ENCODE measurements at places on chromosomes 12 and 14.
A peak's percentile ranks its signal among the peaks of the same experiment; 100 is the strongest.

GRCh38 chr14:69483765-69484443 is 624 bp upstream of the PLEKHD1 start:
- no peak for DNase-seq

DNA sequence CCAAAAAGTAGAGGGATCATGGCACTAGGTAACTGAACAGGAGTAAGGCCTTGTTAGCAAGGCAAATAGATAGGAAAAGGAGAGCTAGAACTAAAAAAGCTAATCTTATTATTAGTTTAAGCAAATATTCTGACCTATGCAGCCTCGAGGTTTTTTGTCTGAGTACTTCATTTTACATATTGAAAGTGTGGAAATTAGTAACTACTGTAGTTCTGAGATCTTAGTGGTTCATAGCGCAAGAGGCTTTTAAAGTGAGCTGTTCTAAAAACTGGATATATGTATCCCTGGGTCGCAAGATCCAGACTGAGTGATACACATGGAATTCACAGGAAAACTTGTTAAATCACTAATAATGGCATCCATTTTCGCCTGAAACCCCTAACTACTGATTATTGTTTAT is 411.0 kb upstream of the SOX5 start:
- DNase-seq, result no peak

DNA sequence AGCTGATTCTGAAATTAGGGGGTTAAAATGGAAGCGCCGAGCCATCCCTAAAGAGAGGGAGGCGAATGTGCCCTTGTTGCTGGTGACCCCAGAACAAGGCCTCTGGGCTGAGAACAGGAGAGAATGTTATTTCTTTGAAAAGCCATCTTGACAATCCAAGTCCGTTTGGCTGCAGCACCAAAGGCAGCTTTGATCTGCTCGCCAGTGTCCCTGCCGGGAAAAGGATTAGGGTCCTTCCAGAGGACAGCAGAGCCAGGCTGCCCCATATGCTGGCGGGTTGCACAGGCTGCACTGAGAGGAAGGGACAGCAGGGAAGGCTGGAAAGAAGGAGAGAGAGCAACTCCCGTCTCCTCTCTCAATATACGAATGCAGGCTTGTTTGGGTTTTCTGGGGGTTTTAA is 141.7 kb downstream of the TMEM132C start:
- DNase-seq, result no peak

DNA sequence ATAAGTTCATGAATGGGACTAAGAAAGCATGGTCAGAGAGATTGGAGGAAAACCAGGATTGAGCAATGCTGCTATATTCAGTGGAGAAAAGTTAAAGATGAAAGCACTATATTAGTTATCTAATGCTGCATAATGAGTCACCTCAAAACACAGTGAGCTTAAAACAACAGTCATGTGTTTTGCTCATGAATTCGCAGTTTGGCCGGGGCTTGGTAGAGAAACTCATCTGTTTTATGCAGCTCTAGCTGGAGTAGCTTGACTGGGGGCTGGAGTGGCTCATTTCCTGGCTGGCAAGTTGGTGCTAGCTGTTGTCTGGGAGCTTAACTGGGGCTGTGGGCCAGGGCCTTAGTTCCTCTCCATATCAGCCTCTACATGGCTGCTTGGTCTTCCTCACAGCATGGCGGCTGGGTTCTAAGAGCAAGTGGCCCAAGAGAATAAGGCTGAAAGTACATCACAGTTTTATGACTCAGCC is 90.1 kb downstream of the ADCK1 start:
- DNase-seq, result no peak

GRCh38 chr14:66037361-66037760 is 448.8 kb upstream of the CCDC196 start:
- DNase-seq, result no peak

- DNase-seq, result no peak
These were observed 377.6 kb downstream of the FLRT2 start for GRCh38 chr14:85907536-85907935.

DNA sequence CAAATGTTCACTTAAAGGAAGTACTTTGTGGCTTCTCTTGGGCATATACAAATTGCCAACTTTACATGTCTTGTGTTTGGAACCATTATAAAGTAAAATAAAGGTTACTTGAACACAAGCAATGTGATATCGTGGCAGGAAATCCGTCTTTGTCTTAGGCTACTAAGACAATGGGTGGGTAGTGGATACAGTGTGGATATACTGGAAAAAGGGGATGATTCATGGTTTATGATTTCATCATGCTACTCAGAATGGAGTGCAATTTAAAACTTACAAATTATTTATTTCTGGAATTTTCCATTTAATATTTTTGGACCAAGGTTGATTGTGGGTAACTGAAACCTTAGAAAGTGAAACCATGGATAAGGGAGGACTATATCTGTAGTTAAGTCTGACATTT is 48.4 kb downstream of the MYRFL start:
- DNase-seq, result no peak

DNA sequence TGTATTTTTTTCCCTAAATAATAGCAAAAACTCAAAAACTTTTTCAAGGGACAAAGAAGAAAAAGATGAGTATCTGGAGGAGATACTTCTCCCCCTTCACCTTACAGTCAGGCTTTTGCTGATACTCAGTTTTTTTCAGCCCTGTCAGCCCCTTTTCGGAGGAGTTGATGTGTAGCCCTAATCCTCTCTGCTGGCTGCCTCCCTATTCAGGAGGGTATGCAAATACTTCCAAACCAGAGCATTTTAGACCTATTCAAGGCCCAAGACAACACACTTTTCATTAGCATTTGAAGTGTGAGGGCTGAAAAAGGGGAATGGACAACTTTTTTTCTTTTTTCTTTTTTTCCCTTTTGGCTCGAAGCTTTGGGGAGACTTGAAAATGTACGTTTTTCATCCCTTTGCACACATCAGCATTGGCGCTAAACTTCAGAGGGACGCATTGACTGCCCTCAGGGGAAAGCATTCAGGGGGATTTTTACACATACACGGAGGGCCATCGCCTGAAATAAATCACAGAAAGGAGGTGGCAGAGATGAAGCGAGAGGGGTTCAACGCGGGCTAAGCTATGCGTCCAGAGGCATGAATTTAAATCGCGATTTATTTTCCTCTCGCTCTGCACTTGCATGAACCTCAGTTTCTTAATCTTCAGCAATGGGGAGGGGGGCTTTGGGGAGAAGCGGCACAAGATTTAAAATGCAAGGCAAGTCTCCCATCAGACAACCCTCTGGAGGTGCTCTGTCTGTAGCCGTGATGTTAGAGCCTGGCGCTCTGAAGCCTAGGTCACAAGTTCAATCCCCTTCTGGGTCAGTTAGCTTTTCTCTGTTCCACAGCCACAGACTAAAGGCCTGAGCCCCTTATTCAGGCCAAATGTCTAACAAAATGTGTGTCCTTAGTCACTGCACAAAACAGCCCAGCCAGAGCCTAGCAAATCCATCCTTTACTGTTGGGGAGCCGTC is 86.3 kb downstream of the ASCL1 start:
- DNase-seq, result no peak

- peak; percentile 84 for DNase-seq
These were observed 16.9 kb upstream of the STON2 start for GRCh38 chr14:81416981-81417380.

GRCh38 chr14:69001375-69001774 is 22.3 kb upstream of the ACTN1 start:
- DNase-seq, result no peak

DNA sequence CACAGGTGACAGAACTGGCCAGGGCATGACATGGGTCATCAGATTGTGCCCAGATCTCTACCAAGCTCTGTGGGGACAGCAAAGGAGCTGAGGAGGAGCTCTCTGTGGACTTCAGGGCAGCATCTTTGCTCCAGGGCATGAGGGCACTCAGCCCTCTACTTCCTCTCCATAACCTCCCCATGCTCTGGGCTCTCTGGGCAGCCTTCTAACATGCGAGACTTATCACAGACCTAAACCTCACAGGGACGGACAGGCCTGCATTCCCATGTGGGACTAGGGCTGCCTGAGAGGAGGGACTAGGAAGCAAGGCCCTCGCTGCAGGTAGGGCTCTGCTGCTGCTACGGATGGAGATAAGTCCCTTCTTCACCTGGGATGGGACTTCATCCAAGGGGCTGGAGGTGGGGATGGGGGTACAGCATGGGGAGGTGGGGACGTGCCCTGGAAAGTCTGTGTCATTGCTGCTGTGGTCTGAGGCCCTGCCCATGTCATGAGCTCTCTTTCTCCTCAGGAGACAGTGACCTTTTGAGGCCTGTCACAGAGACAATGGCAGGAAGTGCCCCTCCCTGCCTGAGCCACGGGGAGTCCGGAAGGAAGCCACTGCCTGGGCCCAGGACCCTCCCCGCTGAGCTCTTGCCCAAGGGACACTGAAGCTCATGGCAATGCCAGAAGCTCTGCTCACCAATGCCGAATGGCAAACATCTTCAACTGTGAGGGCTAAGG is 44.1 kb downstream of the PITPNM2 start:
- DNase-seq, result peak; percentile 88

- no peak for DNase-seq
These were observed 151.9 kb downstream of the GXYLT1 start for GRCh38 chr12:41992692-41993215.

DNA sequence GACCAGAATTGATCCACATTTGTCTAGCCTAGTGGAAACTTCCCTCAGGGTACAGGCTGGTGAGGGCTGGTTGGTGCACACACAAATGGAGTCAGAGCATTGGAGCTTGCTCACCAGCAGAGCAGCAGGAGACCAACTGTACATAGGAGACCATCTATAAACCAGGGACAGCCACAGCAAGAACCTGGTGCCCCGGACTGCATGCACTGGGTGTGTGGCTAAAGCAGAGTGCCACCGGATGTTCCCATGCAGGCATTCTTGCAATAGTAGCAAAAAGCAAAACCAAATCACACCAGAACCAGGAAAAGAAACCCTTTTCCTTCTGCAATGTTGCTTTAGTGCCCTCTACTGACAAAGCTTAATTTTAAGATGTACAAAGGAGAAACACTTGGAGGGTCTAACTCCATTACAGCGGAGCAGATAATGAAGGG is 136.4 kb downstream of the MDGA2 start:
- DNase-seq, result peak; percentile 6

DNA sequence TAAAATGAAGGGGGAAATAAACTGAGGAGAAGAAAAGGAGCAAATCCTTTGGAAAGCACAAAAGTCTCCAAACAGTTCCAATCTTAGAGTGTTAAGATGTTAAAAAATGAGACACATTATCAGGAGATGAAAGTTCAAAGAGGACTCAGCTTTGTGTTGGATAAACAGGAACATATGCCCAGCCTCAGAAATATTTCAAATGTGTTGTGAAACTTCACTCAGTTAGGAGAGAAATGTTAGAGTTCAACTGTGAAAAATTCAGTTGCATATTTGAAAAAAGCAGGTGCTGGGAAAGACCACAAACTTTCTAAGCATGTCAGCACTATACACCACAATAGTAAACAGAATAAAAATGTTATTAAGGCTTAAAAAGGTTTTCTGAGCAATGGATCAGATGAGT is 136.8 kb upstream of the PRKD1 start:
- DNase-seq, result no peak

DNA sequence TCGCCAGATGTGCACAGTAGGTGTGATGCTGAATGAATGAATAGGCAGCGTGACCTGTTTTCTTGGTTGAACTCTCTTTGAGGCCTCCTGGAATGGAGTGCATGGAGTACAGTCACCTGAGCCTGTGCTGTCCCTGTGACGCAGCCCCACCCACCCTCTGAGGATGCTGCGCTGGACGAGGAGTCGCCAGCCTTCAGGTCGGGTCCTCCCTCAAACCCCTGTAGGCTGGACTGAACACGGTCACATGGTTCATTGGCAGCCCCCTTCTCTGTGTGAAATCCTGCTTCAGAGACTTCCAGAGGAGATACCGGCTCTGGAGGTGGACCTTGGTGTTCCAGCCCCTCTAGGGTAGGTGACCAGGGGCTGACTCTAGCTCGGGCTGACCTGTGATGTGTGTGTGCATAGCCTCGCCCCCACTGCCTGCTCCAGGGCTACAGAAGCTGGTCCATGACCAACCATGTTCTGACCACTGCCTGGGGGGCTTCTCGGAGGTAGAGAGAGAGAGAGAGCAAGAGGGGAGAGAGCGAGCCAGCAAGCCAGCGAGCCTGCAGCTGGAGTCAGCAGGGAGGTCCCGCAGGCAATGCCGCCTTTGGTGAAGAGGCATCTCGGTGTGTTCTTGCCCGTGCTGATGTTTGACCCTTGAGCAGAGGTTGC is 158.0 kb upstream of the RTL1 start:
- no peak for DNase-seq

Data from KBM-7 (cell line).